ENCODE measurements at places on chromosomes 4 and X.

DNA sequence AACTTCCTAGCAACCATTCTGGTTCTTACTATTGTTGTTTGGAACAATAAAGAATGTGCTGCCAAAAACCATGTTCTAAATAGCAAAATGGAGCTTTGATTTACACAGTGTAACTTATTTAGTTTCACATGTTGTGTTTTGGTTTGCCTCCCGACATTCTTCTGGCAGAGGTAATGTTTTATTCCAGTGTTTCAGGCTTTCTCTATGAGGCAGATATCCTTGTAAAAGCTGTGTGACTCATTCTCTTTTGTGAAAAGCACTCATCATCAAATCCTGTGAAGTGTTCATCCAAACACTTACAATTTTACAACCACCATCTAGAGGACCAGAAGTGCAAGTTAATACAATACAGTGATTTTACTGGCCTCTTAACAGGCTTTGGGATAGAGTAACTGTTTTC, 219.0 kb upstream of the GIMD1 start:
- H3K36me3 ChIP-seq = no peaks in the 10 kb centered on the region
- H3K27ac ChIP-seq = no peak overlapping the region
- H3K27me3 ChIP-seq = no peaks in the 10 kb centered on the region
- DNase-seq = no peak
- no peak overlapping the region for H3K4me3 ChIP-seq
- H3K4me1 ChIP-seq = no peaks in the 10 kb centered on the region

DNA sequence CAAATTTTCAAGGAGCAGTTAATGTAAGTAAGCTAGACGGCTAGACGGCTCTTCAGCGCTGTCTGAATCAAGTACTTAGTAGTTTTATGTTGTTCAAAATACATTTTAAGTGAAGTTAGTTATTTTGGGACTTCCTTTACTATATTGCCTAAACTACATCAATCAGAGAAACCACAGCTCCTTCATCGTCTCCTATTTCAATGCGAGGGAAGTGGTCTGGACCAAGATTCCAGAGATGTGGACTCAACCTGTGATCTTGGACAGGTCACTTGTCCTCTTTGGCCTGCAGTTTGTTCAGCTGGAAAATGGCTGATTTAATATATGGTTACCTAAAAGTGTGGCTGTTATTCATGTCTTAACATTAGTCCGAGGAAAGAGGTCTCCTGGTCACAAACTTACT, 10.6 kb downstream of the ING2 start:
- DNase-seq = no peak
- peaks cover 2% of the 10 kb centered on the region for H3K36me3 ChIP-seq
- H3K27ac ChIP-seq = no peak overlapping the region
- H3K4me1 ChIP-seq = no peaks in the 10 kb centered on the region
- H3K4me3 ChIP-seq = no peak overlapping the region

DNA sequence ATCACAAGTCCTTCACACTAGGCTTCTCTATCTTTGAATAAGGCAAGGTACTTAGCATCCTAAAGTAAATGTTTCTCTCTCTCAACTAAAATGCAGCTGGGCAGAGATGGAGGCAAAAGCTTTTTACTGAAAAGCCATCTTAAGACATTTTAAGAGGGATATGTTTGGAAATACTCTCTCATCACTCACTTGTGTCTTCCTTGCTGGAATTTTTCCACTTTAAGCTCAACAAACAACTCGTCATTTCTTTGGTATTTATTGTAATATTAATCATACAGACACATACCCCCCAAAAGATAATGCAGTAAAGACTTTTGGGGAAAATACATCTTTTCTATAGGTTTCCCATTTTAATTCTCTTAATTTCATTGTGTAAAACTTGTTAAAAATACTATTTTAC, 16.4 kb downstream of the MBNL3 start:
- DNase-seq = no peak
- no peaks in the 10 kb centered on the region for H3K27me3 ChIP-seq
- H3K4me3 ChIP-seq = no peak overlapping the region
- H3K27ac ChIP-seq = no peak overlapping the region

DNA sequence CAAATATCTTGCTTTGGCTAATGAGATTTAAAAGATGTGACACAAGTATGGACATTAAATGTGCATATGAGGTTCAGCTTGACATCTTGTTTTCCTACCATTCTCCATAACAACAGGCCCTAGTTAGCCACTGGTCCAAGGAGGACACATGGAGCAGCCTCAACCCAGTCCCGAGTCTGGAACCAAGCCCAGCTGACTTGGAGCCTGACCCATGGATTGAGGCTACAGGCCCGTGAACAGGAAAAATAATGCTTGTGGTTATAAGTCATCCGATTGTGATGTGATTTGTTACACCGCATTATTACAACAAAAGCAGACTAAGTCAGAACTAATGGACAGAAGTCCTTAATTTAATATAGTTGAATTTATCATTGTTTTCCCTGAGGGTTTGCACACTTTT, 123.2 kb upstream of the BANK1 start:
- no peak overlapping the region for H3K27ac ChIP-seq
- no peak overlapping the region for H3K4me3 ChIP-seq
- no peaks in the 10 kb centered on the region for H3K4me1 ChIP-seq

- H3K27me3 ChIP-seq = no peaks in the 10 kb centered on the region
- no peaks in the 10 kb centered on the region for H3K36me3 ChIP-seq
Measured at GRCh38 chrX:154495472-154495922, 5.1 kb upstream of the SLC10A3 start.

DNA sequence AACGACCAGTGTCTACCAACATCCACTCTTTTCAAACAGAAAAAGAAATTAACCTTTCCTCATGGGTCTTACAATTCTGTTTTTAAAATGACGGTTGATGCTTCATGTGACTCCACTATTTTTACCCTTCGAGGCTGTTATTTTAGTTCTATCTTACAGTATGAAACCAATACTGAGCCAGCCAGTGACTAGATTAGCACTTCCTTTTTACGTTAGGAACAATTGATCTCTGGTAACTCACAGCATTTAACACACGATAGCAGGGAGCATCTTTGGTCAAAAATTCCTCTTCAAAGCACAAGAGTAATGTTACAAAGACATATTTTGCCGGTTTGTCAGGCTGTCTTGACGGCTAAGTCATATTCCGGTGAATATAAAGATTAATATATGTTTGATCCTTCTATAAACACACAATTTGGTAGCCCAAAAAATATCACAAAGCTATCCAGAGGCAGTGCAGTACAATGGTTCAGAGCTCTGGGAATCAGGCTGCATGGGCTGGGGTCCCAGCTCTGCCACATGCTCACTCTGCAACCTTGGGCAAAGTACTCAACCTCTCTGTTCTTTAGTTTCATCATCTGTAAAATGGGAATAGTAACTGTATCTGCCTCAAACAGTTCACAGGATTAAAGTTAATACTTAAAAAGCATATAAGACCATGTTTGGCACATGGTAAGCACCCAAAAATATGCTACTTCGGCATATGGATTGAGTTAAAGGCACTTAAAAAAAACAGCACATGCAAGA, 62.9 kb upstream of the TXK start:
- no peak for DNase-seq
- H3K4me1 ChIP-seq = no peaks in the 10 kb centered on the region
- H3K27ac ChIP-seq = no peak overlapping the region
- no peaks in the 10 kb centered on the region for H3K36me3 ChIP-seq
- H3K27me3 ChIP-seq = no peaks in the 10 kb centered on the region

GRCh38 chr4:185246453-185246852, 37.1 kb downstream of the SNX25 start:
- no peak overlapping the region for H3K27ac ChIP-seq
- H3K4me3 ChIP-seq = no peak overlapping the region
- DNase-seq = peak; percentile 34
- H3K36me3 ChIP-seq = no peaks in the 10 kb centered on the region

DNA sequence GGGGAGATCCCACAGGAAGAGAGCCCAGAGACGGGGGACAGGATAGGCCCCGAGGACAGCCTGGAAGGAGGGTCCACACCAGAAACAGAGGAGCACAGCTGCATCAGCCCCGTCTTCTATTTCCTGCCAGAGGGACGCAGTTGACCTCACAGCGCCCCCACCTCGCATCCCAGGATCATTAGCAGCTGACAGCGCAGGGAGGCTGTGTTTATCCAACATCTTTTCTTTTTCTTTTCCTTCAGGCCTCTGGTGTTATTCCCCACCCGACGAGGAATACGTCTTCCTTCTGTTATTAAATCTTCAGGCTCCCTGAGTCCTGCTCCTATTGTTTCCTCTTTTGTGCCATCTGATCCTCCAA, 75.4 kb downstream of the DCHS2 start:
- H3K27ac ChIP-seq = no peak overlapping the region
- H3K27me3 ChIP-seq = no peaks in the 10 kb centered on the region
- no peaks in the 10 kb centered on the region for H3K4me1 ChIP-seq
- no peak for DNase-seq
- no peak overlapping the region for H3K4me3 ChIP-seq

GRCh38 chrX:41946989-41947612, 23.7 kb upstream of the CASK start:
- no peak for DNase-seq
- no peaks in the 10 kb centered on the region for H3K36me3 ChIP-seq
- no peak overlapping the region for H3K4me3 ChIP-seq
- H3K27me3 ChIP-seq = no peaks in the 10 kb centered on the region

- H3K36me3 ChIP-seq = no peaks in the 10 kb centered on the region
- H3K4me3 ChIP-seq = peak overlapping the region; percentile 70
- H3K27me3 ChIP-seq = no peaks in the 10 kb centered on the region
- no peak overlapping the region for H3K27ac ChIP-seq
- DNase-seq = no peak
Measured at GRCh38 chrX:55452833-55453124, 852 bp downstream of the MAGEH1 start.

- peaks cover 22% of the 10 kb centered on the region for H3K36me3 ChIP-seq
- no peak overlapping the region for H3K4me3 ChIP-seq
- no peak overlapping the region for H3K27ac ChIP-seq
- no peaks in the 10 kb centered on the region for H3K27me3 ChIP-seq
- H3K4me1 ChIP-seq = no peaks in the 10 kb centered on the region
Measured at GRCh38 chr4:103091601-103092223, 7.9 kb downstream of the BDH2 start.

- H3K4me1 ChIP-seq = no peaks in the 10 kb centered on the region
- no peak overlapping the region for H3K4me3 ChIP-seq
- H3K36me3 ChIP-seq = no peaks in the 10 kb centered on the region
- no peak overlapping the region for H3K27ac ChIP-seq
- no peaks in the 10 kb centered on the region for H3K27me3 ChIP-seq
Measured at GRCh38 chr4:184238072-184238745, 20.5 kb upstream of the ENPP6 start.

DNA sequence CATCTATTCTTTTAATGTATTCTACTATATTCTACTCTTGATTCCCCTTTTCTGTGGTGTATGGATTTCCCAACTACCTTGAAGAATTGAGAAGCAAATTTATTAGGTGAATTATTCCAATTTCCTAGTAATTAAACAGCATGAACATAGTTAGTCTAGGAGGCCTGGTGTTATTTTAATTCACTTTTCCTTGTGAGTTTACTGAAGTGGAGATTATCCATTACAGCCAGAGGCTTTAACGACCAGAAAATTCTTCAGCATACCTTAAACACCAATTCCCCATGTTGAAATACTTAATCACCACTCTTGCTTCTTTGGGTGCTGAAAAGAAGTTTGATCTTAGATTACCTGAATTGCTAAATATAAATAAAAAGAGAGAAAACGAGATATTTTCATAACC, 29.4 kb downstream of the FAT4 start:
- H3K27me3 ChIP-seq = no peaks in the 10 kb centered on the region
- DNase-seq = no peak
- H3K4me3 ChIP-seq = no peak overlapping the region
- no peaks in the 10 kb centered on the region for H3K36me3 ChIP-seq
- H3K27ac ChIP-seq = no peak overlapping the region
- no peaks in the 10 kb centered on the region for H3K4me1 ChIP-seq

DNA sequence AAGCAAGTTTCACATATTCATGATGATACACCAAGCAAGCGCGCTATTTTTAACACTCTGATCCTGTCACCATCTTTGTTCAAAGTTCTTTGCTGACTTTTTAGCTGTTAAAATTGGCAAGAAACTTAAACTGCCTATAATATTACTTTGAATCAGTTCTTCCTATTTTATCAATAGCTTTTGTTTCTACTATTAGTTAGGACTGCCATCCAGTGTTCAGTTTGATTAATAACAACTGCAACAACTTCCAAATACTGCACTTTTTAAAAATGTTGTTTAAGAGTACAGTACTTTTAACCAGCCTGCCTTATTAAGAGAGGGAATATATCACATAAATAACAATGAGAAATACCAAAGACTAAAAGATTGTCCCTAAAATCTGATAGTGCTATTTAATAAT, 614.3 kb downstream of the FAM133A start:
- H3K4me1 ChIP-seq = no peaks in the 10 kb centered on the region
- H3K27ac ChIP-seq = no peak overlapping the region
- no peaks in the 10 kb centered on the region for H3K36me3 ChIP-seq
- no peak for DNase-seq
- no peak overlapping the region for H3K4me3 ChIP-seq
- no peaks in the 10 kb centered on the region for H3K27me3 ChIP-seq

- H3K4me1 ChIP-seq = no peaks in the 10 kb centered on the region
- H3K27ac ChIP-seq = no peak overlapping the region
- no peaks in the 10 kb centered on the region for H3K36me3 ChIP-seq
- no peak for DNase-seq
- no peaks in the 10 kb centered on the region for H3K27me3 ChIP-seq
Measured at GRCh38 chr4:19327364-19327763, 924.3 kb upstream of the SLIT2 start.
